ENCODE measurements at places on chromosomes 13 and 19.

GRCh38 chr19:31316201-31316951 lies 32.9 kb downstream of the TSHZ3 start:
- peak; percentile 73 for DNase-seq

- no peak for DNase-seq
Measured at GRCh38 chr13:52838433-52839107, 9.9 kb downstream of the PCDH8 start.

DNA sequence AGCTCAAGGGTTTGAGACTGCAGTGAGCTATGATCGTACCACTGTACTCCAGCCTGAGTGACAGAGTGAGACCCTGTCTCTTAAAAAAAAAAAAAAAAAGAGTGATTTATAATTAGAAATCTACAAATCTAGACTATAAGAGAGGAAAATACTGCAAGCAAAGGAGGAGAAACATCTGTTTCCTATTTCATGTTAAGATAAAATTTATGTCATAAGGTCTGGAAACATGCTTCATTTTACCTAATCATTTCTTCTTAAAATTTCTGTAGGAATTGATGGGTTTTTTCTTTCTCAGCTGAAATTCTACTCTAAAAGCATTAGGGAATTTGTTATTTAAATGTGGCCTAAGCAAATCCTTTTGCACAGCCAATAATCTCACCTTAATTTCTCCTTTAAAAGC lies 53.2 kb downstream of the C13orf42 start:
- no peak for DNase-seq

GRCh38 chr19:35214766-35215422 lies 13.6 kb downstream of the FAM187B start:
- no peak for DNase-seq

DNA sequence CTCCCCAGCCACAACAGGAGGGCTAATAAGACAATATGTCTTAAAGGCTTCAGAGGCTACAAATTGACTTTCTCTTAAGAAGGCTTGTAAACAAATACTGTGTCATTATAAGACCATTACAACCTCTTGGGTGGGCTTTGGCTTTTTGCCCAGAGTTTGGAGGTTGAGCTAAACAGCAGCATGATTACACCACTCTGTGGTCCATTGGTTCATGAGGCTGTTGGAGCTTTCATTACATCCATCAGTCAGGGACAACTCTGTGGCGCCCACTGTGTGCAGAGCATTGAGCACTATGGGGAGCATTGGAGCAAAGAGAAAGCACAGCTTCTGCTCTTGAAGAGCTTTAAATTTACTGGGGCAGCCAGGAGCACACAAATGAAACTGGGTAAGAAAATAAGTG lies 75.9 kb downstream of the TNFSF11 start:
- DNase-seq, result peak; percentile 95

DNA sequence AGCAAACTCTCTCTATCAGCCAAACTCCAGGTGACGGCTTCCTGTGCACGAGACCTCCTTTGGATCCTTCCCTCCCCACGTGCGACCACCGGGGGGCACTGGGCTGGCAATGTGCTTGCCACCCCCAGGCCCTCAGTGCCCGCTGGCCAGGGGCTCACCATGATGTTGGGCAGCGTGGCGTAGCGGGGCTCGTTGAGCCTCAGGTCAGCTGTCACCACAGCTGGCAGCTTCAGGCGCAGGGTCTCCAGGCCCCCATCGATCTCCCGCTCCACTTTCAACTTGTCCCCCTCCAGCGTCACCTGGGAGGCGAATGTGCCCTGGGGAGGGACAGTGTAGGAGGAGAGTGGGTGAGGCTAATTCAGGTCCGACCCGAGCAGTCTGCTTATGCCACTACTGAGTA lies 4.8 kb upstream of the VSIG10L start:
- DNase-seq, result no peak

DNA sequence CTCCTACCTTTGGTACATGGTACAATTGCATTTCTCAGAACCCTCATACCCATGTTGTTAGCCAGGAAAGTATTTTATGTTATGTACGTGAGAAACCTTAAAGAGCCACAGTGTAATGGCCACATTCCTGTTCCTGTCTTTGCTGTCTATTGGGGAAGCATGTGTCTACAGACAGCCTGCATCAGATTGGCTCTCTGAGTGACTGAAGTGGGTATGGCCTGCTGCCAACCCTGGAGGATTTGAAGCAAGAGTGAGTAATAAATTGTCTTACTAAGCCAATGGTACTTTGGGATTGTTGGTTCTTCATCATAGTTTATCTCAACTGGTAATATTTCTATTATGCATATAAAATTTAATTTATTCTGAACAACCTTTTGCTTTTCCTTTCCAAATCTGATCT lies 574.1 kb downstream of the LMO7 start:
- no peak for DNase-seq

DNA sequence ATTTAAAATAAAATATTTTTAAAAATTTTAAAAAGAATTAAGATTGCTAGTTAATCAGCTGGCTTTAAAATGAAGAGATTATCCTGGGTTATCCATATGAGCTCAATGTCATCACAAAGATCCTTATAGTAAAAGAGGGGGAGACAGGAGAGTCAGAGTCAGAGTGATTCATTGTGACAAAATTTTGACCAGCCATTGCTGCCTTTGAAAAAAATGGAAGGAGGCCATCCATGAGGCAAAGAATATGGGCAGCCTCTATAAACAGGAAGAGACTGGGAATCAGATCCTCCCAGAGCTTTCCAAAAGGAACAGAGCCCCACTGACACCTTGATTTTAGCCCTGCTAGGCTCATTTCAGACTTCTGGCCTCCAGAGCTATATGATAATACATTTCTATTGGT lies 9.3 kb upstream of the RUBCNL start:
- no peak for DNase-seq

- DNase-seq, result no peak
Measured at GRCh38 chr13:106568299-106569003, 514 bp upstream of the ARGLU1 start.

All from spinal cord (tissue), 10 donors.